Activated T-helper 17 cell treated with anti-CD3 and anti-CD28 coated beads, Interleukin-2, amount 50 U/mL, for 72 hours (primary cell): ENCODE measurements at places on chromosomes 11 and 22. TPM values are rescaled to one million over a fixed set of nuclear protein-coding genes. Genes with fewer than 3 reads are reported as not detected.

- ATAC-seq: no peak
These were observed 104.8 kb downstream of the CD44 start for GRCh38 chr11:35243774-35244173.

DNA sequence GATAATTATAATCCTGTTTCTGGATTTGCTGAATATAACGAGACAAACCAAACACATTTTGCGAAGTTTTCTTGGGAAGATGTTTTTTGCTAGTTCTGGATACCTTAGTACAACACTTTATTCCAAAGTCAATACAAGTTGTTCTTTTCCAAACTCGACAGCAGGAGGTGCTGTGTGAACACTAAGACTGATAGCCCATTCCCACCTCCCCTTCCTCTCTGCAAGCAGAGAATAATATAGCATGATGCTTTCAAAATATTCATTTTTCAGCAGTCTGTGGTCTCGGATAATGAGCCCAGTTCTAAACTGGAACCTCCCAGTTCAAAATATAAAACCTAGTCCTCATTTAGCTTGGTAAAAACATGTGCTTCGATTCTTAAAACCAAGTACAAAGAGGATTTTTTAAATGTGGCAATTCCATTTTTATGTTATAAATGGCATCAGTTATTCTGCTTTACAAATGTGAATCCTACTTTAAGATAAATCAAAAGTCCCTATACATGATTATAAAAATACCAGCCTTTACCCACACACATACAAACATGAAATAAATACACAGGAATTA, 129.1 kb downstream of the DCDC1 start:
- no peak for ATAC-seq

DNA sequence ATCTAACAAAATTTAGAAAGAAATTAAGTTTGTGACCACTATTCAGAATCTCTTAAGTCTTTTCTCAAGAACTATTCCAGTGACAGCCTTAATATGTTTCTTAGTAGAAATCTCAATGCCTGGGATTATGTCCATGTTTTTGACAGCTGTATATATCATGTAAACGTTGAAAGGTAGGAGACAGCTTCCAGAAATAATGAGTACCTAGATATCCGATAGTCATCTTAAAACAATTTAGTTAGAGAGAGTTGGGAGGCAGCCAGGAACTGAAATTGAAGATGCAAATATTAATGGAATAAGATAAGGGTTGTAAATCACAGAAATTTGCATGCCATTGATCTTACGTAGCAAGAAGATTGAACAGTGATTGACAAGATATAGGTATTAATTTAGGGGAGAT, 955.2 kb downstream of the JRKL start:
- no peak for ATAC-seq

DNA sequence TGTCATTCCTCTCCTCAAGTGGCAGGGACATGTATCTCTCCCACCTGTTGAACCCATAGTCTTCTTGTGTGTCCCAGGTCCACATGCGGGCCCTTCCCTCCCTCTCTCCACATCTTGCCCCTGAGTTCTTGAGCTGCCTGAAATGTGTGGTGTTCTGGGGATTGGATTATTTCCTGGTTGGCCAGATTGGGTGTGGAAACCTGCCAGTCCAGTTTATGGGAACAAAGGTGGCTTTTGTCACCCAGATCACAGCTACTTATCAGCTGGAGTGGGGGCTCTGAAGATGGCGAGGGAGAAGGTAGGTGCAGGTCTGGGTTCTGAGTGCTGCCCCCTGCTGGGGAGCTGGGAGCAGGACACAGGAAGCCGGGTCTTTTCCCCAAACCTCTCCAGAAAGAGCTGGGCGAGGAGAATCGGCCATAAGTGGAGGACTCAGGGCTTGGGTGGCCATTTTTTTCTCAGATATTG, 14.2 kb downstream of the DTX4 start:
- peak; percentile 67 for ATAC-seq

GRCh38 chr11:114239753-114240161, 56.4 kb upstream of the NNMT start:
- ATAC-seq: no peak

DNA sequence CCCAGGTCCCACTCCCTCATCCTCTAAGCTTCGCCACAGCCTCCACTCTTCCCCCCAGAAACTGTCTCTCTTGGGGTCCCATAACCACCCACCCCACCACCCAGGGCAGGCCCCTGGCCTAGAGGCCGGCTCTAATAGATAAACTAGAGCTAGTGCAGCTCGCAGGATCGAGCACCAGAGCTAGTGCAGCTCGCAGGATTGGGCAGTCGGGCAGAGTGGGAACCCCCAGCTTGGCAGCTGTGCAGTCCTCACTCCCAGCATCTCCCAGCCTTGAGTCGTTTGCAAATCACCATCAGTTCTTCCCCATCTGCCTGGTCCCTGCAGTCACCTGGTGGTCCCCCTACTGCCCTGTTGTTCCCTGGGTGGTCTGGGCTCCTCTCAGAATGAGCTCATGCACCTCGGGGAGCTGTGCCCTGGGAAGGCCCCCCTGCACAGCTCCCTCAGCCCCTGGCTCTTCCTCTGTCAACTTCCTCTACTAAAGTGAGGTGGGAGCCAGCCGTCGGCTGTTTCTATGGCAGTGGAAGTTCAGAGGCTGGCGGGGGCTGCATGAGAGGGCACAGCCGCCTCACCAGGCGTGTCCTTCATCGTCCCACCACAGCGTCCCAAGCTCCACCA, 15.5 kb upstream of the SHANK2 start:
- no peak for ATAC-seq

- no peak for ATAC-seq
These were observed 25.2 kb upstream of the PLET1 start for GRCh38 chr11:112285841-112286311.

DNA sequence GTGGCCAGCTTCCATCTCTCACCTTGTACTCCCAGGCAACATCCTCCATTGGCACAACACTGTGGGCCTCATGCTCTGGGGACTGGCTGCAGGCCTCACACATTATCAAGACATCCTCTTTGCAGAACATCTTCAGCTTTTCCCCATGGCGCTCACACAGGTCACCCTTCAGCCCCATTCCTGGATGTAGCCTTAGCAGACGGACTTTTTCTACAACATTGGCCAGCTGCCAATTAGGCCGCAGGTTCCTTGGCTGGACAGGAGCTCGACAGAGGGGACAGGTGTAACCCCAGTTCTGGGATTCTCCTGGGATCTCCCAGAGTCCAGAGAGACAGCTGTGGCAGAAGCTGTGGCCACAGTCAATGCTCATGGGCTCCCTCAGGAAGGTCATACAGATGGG, 3.0 kb downstream of the TRIM68 start:
- no peak for ATAC-seq

- ATAC-seq: no peak
These were observed 551.6 kb downstream of the OPCML start for GRCh38 chr11:132980670-132981069.

GRCh38 chr11:5992604-5993251, 5.9 kb upstream of the OR52L1 start:
- ATAC-seq: no peak

The TTC9C gene
- 49.9 TPM for total RNA-seq

- peak; percentile 79 for ATAC-seq
These were observed 67.5 kb downstream of the PLEKHA7 start for GRCh38 chr11:16946477-16947282.

The GGTLC2 gene
- total RNA-seq: not detected

DNA sequence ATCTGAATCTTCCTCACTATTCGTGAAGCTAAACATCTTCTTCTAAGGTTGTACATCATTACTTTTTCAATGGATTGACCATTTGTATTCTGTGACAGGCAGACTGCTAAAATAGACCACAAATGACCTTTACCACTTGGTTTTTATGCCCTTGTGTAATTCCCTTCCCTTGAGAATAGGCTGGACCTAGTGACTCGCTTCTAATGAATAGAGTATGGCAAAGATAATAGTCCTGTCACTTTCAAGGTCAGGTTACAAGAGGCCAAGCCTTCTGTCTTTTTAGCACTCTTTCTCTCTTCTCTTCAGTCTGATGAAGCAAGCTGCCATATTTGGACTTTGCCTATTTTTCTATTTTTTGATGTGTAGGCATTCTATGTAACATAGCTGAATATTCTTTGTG, 492.9 kb downstream of the SOX6 start:
- no peak for ATAC-seq

The OR8A1 gene
- not detected for total RNA-seq

DNA sequence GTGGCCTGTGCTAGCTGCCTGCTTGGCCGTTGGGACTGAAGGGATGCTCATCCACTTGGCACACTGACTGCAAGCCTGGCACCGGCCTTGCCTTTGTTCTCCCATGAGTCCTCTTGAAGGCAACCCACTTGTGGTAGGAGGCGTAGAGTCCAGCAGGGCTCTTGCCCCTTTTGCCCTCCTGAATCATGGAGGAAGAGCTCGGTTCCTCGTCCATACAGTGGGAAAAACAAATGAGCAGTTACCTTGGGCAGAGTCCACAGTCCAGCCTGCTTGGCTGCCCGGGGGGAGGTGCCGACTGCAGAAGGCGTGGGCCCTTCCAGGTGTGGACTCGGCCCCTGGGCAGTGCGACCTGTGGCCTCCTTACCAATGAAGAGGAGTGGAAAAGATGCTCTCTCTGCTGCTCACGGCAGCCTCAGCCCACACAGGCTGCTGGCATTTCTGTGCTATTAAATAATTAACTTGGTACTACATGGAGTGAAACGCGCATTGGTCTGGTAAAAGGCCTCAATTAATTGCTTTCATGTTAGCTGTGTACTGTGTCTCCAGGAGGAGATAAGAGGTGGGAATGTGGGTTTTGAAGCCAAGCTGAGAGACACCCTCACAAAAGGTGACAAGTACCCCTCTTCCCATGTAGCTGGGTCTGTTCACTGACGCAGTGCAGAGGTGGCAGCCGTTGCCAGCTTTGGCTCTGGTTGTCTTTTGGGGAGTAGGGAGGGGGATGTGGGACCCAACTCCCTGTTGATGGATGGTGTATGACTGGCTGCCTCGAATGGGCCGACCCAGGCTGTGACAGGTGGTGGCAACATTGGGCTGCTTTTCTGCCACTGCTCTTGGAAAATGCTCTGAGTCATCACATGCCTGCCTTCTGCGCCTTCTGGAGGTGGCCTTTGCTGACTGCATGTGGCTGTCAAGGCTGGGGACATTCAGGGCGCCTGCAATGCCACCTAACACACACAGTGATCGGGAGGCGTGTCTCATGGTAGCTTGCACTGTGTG, 26.8 kb upstream of the B3GAT1 start:
- ATAC-seq: no peak

- ATAC-seq: no peak
These were observed 6.0 kb upstream of the TUBA8 start for GRCh38 chr22:18104566-18104965.

DNA sequence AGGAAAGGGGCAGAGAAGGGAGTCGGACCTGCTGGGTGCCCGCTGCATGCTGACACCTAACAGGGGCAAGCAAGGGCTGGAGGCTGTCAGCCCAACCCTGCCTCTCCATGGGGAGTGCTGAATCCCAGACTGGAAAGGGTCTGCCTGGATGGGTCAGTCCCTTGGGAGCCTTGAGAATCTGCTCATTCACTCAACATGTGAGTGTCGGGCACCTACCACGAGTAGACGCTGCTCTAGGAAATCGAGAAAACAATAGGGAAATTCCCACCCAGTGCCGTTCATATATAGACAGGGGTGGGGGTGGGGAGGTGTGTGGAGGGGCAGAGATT, 4.4 kb upstream of the CTSD start:
- no peak for ATAC-seq

- no peak for ATAC-seq
These were observed 455.1 kb upstream of the ARHGAP42 start for GRCh38 chr11:100232006-100232405.
